ENCODE measurements at places on chromosomes 7 and 10.

DNA sequence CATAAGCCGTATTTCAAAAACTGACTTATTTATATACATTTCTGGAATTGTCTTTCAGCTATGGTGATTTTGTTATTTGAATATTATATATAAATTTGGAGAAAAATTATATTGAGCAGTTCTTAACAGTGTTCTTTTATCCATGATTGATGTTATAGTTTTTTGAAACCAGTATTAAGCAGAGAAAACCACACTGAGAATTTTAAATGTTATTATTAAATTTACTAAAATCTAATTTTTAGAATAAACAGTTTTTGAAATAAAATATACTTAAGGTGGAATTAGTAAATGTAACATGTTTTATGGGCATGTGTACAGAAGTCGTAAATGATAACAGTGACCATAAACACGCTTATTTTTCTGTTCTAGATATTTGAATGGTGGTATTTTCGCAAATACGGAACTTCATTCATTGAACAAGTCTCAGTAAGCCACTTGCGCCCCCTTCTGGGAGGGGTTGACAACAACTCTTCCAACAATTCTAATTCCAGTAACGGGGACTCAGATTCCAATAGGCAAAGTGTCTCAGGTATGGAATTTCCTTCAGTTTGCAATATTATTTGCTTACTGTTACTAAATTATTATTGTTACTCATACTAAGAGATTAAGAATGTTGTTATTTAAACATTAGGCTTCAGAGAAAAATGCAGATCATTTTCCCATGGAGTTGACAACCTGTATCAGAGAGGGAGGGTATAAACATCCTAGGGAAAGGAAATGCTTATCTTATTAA is 166.1 kb downstream of the ST7 start:
- peak; percentile 62 for DNase-seq

DNA sequence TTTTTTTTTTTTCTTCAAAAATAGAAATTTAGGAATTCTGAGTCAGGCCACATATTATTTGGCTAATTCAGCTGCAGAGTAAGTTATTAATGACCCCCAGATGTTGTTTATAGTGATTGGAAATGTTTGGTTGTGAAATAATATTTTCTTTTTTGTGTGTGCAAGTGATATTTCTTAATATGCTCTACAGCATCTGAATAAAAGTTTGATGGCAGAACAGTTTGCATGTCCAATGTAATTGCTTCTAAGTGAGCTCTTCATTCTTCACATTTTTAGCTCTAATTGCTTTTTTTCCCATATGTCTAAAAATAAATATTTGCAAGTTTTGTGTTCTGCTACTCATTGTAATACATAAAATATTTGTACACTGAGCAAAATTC is 116.0 kb downstream of the ARID5B start:
- no peak for DNase-seq

GRCh38 chr7:94643771-94644545 is 12.0 kb downstream of the SGCE start:
- no peak for DNase-seq

- no peak for DNase-seq
Measured at GRCh38 chr10:30088178-30088577, 28.8 kb upstream of the JCAD start.

GRCh38 chr10:124075231-124075955 is 18.0 kb downstream of the CHST15 start:
- DNase-seq, result no peak

- DNase-seq, result peak; percentile 65
Measured at GRCh38 chr7:7176406-7177043, 5.8 kb upstream of the C1GALT1 start.

DNA sequence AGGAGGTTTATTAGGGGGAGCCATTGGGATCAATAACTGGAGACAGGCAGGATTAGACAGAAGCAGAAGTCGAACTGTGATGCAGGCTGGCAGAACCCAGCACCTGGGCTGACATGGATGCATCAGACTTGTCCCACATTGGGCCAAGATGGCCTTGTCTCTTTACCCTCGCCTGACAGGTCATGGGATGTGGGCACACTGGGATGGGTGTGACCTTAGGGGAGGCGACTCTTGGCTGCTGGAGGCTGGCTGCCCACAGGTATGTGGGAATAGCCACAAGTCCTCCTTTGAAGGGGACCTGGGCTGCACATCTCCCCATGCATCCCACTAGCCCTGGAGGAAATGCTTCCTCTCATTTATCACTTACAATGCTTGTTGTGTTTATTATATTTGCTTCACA is 17.3 kb downstream of the NFE2L3 start:
- no peak for DNase-seq

GRCh38 chr10:118307220-118307619 is 34.9 kb downstream of the FAM204A start:
- no peak for DNase-seq

GRCh38 chr7:27181795-27182275 is 3.2 kb downstream of the HOXA11 start:
- DNase-seq, result no peak

- DNase-seq, result no peak
Measured at GRCh38 chr7:21939136-21939857, 6.4 kb downstream of the CDCA7L start.

DNA sequence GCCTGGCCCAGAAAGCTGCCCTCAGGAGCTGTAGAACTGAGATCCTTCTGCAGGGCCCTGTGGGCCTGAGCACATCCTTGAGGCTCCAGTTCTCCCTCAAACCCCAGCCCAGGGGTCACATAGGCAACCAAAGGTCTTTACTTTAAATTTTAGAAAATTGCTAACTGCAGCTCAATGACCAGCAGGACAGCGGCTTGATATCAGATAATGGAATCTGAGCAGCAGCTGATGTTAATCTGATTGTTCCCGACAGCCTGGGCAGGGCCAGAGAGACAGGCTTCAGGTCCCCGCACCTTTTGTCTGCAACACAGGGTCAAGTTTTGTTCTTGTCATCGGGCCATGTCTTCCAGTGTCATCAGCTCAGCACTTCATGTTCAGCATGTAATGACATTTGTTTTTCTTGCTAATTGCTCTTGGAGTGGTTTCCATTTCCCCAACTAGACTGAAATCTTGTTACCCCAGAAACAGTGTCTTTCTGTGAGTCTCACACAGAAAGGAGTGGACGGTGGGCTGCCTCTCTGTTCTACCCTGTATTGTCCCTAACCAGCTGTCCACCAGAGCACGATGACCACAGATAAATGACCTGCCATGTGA is 91.0 kb downstream of the PAXIP1 start:
- DNase-seq, result no peak

Data from CD14-positive monocyte (primary cell).